Cerebellar nuclear complex (tissue), 1 donor: ENCODE measurements at places on chromosomes 3 and 15.

GRCh38 chr3:125185805-125186204 lies 26.7 kb downstream of the SLC12A8 start:
- no peak for DNase-seq

GRCh38 chr3:52456169-52456799 lies 880 bp downstream of the NISCH start:
- DNase-seq = no peak

DNA sequence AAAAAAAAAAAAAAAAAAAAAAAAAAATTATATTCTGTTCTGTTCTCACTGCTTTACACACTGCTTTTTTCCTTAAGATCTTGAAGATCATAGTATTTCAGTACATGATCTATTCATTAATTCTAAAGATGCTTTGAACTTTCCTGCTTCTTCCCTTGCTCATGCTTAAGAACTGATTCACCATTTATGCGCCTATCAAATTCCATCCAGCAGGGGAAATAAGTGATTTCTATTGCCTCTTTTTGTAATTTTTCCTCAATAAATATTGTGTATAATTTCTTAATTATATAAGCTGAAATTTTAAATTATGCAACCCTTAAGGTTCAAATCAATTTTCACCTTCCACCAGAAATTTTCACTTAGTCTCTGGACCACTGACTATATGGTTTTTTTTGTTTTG lies 10.6 kb downstream of the DENND6A start:
- no peak for DNase-seq

- no peak for DNase-seq
Observed at GRCh38 chr3:157442729-157443128, 6.1 kb downstream of the PTX3 start.

DNA sequence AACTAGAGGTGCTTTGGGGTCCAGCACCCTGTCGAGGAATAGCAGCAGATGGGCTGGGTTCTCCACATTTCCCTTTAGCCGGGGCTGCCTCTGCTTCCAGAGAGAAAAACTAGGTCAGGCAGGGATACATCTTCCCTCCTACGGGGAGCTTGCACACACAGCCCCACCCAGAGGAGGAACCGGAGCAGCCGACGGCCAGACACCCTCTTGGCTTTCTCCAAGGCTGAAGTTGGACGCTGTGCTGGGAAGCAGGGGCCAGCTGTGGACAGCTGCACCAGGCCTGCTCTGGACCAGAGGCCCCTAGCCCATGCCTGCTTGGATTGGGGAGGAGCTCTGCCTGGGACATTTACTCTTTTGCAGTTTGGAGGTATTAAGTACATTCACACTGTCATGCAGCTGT lies 44.7 kb upstream of the NR2C2 start:
- DNase-seq = no peak
